MG63 (cell line): ENCODE measurements at places on chromosomes 16 and 17.
A peak's percentile ranks its signal among the peaks of the same experiment; 100 is the strongest.

DNA sequence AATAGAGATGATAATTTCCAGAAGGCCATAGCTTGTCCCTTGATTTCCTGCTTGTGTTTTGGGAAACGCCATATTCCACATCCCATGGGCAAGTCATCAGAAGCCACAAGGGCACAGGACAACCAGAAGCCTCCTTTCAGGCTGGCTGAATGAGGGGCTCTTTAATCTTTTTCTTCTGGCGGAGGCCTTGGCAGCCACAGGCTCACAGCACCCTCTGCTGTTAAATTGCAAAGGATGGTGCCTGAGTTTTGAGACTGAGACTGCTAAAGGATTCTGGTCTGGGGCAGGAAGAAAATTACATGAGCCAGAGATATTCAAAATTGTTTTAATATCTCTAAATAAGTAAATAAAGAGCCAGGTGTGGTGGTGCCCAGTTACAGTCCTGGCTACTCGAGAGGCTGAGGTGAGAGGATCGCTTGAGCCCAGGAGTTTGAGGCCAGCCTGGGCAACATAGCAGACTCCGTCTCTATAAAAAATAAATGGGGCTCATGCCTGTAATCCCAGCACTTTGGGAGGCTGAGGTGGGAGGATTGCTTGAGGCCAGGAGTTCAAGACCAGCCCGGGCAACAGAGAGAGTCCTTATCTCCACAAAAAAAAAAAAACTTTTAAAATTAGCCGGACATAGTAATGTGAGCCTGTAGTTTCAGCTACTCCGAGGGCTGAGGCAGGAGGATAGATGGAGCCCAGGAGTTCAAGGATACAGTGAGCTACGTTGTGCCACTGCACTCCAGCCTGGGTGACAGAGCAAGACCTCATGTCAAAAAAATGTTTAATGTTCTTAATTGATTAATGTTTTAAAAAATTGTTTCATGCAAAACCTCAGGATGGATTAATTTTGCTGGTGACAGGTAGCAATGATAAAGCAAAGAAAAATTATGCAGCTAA lies 26.3 kb downstream of the AARSD1 start:
- DNase-seq: peak; percentile 35

DNA sequence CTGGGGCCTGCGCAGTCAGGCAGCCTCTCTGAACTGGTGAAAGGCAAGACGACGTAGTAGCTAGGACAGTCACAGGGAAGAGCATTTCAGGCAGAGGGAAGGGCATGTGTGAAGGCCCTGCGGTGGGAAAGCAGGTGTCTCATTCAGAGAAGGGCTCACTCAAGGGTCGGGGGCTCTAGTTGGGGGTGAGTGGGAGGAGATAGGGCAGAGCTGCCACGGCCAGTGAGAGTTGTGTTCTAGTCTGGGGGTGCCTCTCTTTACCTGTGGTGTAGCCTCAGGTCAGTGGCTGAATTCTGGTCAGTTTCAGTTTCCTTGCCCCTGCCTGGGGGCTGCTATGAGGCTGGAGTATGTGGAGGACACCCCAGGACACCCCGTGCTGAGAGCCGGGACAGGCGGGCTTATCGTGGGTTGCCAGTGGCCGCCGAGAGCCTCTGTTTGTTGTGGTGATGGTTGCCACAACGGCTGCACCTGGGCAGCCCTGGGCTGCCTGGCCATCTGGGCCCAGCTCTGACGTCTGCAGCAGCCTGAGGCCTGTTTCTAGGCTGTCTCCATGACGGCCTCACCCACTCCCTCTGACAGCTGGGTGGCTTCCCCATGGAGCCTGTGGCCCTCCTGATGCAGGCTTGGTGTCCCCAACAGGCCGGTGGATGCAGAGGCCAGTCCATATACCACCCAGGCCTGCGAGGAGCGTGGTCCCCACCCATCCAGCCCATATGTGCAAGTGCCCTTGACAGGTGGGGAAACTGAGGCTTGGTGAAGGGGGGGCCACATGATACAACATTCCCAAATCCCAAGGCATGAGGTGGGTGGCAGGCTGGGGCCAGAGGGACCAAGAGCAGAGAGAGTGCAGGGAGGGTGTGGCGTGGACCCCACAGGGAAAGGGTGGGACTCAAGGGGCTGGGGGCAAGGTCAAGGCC lies 10.8 kb downstream of the MAP2K3 start:
- no peak for DNase-seq

GRCh38 chr17:60142872-60143499 lies 6.8 kb upstream of the CA4 start:
- DNase-seq: peak; percentile 90

- DNase-seq: peak; percentile 48
Measured at GRCh38 chr17:36705874-36706731, 104.7 kb downstream of the MRM1 start.

GRCh38 chr17:51730303-51731050 lies 428.0 kb downstream of the CA10 start:
- no peak for DNase-seq

GRCh38 chr16:65624666-65625065 lies 502.8 kb upstream of the CDH11 start:
- no peak for DNase-seq

DNA sequence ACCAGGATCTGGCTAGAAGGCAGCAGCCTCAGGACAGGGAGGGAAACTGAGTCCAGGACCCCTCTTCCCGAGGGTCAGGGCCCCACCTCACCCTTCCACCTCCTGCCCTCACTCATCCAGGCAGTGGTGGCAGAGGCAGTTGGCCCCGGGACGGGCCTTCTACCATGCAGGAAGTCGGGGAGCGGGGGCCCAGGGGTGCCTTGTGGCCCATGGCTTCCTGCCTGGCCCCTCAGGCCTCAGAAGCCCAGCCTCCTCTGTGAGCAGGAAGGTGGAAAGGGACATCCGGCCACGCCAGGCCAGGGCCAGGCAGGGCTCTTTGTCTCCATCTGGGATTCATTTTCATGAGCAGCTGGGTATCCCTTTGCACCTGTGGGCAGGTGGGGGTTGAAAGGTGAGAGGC lies 58.5 kb downstream of the BAHCC1 start:
- DNase-seq: no peak

DNA sequence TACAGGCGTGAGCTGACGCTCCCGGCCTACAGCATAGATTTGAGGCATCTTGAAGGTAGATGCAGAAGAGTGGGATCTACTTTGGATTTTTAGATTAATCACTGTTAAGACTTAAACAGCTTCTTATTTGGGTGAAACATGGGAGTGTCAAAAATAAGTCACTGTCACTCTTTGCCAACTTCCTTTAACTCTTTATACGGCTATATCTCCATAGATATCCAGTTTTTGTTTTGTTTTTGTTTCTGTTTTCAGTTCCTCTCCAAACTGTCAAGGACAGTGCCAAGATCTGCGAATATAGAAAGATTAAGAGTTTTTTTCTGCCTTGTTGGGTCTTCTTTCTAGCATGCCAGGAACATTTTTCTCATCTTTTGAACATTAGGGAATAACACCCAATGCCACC lies 706.1 kb downstream of the WWOX start:
- no peak for DNase-seq

DNA sequence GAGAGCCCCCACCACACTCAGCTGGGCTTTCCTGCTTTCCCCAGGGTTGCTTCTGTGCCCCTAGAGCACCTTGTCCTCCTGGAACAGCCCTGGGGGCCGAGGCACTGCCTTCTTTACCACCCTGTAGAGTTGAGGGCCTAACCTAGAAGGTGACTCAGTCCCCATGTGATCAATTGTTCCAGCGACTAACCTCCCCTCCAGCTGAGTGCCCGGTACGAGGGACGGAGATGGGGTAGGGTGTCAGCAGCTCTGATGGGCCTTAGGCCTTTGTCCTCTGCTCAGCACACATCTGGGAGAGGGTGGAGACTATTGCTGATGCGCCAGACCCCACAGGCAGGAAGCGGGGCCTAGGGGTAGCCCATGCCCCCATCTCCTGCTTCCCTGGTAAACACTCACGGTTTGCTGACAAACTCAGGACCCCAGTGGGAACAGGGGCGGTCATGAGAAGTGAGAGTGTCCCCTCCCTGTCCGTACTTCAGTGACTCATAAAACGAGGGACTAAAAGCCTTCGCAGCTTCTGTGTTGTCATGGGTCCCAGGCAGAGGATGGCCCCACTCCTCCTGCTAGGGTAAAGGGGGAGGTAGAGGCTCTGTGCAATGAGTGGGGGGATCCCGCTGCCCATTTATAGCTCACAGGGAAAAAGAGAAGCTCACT lies 33.1 kb downstream of the NECAB2 start:
- no peak for DNase-seq

GRCh38 chr17:19364699-19365498 lies 2.4 kb upstream of the B9D1 start:
- no peak for DNase-seq

DNA sequence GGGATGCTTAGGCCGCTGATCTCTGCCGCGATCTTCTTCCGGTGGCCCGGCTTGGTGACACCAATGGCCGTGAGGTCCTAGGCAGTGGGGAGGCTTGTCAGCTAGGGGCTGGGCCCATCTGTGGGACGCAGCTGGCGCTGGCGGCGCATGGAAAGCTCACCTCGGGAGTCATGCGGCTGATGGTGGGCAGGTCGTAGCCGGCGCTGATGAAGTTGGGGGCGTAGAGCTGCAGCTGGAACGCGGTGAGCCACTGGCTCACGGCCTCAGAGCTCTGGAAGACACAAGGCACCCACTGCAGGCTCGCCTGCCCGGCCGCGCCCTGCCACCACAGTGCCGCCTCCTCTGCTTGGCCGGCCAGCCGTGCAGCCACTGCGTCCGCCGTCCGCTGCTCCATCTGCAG lies 12.7 kb downstream of the CASKIN1 start:
- DNase-seq: no peak

DNA sequence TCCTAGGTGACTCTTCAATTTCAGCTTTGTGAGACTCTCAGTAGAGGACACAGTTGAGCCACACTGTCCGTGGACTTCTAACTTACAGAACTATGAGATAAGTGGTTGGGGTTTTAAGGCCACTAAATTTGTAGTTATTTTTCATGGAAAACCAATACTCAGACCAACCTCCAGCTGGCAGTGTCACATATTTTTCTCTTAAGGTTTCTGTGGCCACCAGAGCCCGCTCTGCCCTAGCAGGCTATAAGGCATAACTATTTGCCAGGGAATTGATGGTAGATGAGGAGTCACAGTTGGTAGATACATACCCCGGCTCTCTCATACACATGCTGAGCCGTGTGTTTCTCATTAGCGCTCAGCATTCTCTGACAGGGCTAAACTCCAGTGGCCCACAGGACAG lies 336.8 kb upstream of the MON1B start:
- DNase-seq: no peak

DNA sequence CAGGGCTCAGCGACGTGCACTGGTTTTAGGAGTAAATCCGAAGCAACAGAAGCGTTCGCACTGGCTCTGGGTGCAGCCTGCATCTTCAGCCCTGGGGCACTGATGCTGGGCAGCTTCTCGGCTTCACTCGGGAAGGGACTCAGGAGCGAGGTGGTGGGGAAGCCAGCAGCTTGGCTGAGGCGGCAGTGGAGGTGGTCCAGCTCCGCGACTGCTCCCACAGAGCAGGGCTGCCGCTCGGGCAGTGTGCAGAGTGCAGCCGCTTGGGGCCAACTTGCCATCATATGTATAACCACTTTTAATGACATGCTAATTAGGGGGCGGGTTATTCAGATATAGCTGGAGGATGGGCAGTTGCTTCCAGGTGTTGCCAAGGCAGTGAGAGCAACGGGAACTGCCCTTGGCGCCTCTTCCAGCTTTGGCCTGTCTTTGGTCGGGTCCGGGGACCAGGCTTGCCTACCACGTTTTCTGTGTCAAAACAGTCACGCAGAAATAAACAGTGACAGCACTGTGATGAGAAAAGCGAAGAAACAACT lies 26.7 kb downstream of the METRNL start:
- DNase-seq: no peak

GRCh38 chr17:50684612-50685333 lies 22.9 kb downstream of the ANKRD40 start:
- no peak for DNase-seq

GRCh38 chr16:82671741-82672140 lies 45.0 kb downstream of the CDH13 start:
- DNase-seq: no peak

DNA sequence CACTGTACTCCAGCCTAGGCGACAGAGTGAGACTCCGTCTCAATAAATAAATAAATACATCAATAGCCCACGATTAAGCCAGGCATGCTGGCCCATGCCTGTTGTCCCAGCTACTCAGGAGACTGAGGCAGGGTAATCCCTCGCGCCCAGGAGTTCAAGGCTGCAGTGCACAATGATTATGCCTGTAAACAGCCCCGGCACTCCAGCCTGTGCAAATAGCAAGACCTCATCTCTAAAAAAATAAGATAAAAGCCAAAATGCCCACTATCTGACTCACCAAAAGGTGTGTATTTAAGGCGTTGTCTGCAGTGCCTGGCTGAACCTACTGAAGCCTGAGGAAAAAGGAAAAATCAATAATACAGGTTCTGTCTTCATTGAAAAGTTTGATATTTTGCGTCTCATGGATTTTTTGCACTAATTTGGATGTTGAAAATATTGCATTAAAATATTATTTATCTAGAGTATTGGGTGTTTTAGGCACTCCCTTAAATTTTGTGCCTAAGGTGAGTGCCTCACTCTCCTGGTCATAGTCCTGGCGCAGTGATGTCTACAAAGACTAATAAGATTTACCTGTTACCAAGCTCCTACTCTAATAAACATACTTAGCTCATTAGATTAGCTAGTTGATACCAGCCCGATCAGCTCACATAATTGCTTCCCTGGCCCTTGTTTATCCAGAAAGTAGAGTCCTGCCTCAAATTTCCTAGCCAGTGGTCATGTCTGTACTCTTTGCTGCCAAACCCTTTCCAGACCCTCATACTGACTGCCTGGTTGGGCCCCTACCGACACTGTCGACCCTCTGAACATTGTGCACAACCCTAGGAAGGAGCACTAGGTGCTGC lies 24.7 kb upstream of the TOB1 start:
- DNase-seq: no peak

DNA sequence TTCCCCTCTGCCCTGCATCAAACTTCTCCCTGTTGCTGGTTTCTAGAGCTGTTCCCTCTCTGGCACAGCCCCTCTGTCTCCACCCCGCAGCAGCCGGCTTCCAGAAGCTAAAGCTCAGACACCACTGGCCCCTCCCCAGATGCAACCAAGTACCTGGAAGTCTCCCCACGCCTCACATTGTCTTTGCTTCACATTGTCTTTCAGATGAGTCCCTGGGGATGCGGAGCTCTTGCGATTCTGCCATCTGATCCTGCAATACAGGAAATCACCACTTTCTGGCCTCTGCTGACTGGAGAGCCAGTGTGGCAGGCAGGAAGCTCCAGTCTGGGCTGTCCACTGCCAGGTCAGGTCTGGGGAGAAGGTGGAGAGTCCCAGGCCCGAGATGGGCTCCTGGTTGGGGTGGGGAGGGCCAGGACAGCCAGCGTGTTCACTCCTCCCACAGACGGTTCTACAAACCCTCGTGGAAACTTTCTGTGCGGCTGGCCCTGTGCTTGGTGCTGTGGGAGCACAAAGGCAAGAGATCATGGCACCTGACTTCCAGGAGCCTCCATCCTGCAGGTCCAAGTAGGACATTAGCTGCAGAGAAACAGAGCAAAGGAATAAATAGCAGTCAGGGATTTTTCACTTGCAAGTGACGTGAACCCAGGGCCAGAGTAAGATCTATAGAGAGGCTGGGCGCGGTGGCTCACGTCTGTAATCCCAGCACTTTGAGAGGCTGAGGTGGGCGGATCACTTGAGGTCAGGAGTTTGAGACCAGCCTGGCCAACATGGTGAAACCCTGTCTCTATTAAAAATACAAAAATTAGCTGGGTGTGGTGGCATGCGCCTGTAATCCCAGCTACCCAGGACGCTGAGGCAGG lies 47.9 kb upstream of the MAP3K14 start:
- no peak for DNase-seq
